Stimulated activated CD4-positive, alpha-beta T cell treated with anti-CD3 and anti-CD28 coated beads, Interleukin-4, amount 100 ng/mL, for 1 hour (primary cell): ENCODE measurements at places on chromosomes 13 and 19.

- DNase-seq, result no peak
Measured at GRCh38 chr13:79402074-79402635, 3.9 kb downstream of the RBM26 start.

DNA sequence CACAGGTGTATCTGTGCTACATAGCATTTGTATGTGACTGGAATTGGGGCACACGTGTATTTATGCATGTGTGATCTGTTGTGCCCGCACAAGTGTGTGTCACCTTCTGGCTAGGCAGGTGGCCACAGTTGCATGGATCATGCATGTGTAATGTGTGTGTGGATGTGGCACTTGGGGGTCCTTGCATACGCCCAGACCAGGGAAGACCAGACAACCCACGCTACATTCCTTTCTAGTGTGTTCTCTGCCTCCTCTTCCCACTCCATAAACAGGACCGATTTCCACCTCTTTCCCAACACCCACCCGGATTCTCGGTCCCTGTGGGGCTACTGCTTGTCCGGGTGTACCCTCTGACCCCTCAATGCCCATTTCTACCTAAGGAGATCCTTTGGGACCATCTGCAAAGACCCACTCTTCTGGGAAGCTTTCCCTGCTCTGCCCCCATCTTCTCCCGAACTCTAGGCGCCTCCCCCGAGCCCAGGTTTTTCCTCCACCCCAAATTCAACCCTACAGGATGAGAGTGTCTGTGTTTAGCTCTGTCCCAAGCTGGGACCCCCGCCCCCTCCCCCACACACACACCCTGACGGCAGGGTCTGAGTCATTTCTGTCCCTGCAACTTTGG lies 12.3 kb downstream of the STAP2 start:
- DNase-seq, result no peak

DNA sequence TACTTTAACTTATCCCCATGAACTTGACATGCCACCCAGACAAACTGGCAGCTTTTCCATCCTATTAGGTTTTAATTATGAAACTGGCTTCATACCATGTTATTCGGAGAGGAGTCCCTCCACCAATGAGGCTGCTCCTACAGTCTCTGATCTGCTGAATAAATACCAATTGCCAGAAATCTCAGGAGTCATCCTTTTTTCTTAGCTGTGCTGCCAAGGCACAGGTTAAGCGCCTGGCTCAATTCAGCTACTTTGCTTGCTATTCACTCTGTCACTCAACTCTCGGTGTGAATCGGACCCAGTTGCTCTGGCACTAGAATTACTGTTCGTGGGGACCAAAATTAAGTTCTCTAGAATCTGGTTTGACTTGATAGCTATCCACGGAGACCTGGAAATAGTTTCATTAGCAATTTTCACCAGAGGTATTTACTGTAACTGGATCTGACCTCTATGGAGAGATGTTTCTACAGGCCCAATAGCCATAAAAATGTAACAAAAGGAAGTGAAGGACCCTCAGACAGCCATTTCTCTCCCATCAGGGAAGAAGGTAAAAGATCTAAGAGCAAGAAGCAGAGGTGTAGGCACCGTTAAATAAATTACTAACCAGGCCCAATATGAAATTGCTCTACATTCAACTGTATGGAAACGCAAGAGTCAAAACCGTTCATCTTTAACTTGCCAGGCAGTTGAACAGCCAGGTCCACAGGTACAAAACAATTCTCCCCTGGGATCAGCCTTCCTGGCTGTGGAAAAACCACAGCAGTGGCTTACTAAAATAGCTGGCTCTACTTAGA lies 5.4 kb downstream of the ZC3H4 start:
- no peak for DNase-seq

GRCh38 chr19:1827566-1828278 lies 15.6 kb upstream of the ATP8B3 start:
- DNase-seq, result no peak

DNA sequence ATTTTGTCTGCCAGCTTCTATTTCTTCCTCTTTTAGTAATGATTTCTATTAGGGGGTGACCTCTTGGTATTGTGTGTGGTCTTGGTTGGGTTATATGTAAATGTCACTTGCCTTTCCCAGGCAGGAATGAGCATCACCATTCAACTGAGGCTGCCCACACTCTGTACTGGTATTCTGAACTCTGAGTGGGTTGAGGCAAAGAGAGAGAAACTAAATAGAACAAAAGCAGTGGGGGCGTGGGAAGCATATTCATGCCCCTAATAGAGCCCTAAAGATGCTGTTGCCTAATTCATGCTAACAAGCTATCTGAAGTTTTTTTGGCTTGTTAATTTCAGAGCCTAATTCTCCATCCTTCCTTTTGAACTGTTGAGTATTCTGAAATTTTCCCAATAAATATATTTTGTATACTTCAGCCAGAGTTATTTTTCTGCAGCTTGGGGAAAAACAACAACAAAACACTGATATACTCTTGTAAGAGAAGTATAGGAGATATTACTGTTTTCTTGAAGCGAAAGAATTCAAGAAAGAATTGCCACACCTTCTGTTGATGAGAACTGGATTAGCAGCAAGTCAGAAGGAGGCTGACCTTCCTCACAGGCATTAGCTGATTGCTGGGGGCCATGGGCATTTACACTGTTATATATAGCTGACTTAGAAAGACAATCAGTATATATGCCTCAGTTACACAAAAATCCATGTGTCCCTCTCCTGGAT lies 315.8 kb upstream of the KLF12 start:
- no peak for DNase-seq

DNA sequence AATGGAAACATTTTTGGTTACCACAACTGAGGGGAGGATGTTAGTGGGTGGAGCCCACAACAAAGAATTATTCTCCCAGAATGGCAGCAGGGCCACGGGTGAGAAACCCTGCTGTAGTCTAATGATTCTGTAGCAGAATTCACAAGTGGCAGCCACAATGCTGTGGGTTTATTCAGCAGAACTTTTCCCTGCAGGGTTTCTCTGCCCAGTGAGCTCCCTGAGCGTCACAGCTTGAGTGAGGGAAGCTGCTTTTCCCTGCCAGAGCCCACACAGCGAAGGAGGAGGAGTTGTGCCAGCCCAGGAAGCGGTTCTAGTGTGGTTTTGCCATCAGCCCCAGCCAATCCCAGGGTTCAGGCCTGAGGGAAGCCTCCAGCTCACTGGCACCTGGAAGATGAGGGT lies 4.4 kb downstream of the ATP12A start:
- no peak for DNase-seq

- DNase-seq, result no peak
Measured at GRCh38 chr13:108944760-108945159, 315.3 kb downstream of the MYO16 start.

GRCh38 chr13:52104624-52105023 lies 24.2 kb downstream of the NEK5 start:
- DNase-seq, result no peak

- no peak for DNase-seq
Measured at GRCh38 chr19:1450735-1451731, 1.1 kb downstream of the APC2 start.

GRCh38 chr13:111415246-111415645 lies 94.8 kb downstream of the TEX29 start:
- DNase-seq, result no peak
